ENCODE measurements at places on chromosomes 16 and 17. TPM values are rescaled to one million over a fixed set of nuclear protein-coding genes. Genes with fewer than 3 reads are reported as not detected.

RNF222 gene
- total RNA-seq: not detected

KRTAP1-1 gene
- not detected for total RNA-seq

RHBDL3 gene
- under 0.01 TPM for total RNA-seq

KLHL10 gene
- total RNA-seq: under 0.01 TPM

PIK3R5 gene
- total RNA-seq: not detected

ICAM2 gene
- 432 TPM for total RNA-seq

AIPL1 gene
- total RNA-seq: not detected

TRAP1 gene
- total RNA-seq: 44.0 TPM

SOX8 gene
- 0.16 TPM for total RNA-seq

RNF157 gene
- total RNA-seq: 0.63 TPM

KRTAP4-6 gene
- not detected for total RNA-seq

CDRT15 gene
- total RNA-seq: not detected

DLX4 gene
- not detected for total RNA-seq

TEPSIN gene
- total RNA-seq: 19.6 TPM

All from bladder microvascular endothelial cell (primary cell).